ENCODE measurements at places on chromosomes 3 and 15.

- DNase-seq: no peak
Measured at GRCh38 chr15:50546566-50546965, at the start of gene USP50. USP50 (minus strand) TSS chr15:50546666; CDS start chr15:50546525, 141 bp downstream.

DNA sequence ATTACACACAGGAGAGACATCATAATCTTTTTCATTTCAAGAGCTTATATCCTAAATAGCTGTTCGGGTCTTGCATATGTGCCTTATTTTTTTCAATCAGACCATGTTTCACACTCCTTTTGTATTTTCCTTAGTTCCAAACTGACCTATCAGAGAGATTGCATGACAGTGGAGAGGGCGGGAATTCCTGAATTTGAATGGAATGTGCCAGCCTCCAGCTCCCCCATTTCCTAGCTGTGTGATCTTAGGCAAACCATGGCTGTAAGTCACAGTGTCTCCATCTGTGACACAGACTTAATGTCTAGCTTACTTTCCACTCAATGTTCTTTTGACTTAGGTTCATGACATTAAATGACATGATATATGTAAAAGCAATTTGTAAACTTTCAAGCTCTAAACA is 62.0 kb upstream of the CSTA start:
- DNase-seq: no peak

- DNase-seq: no peak
Measured at GRCh38 chr3:18295171-18295920, 129.8 kb downstream of the SATB1 start.

- no peak for DNase-seq
Measured at GRCh38 chr3:19364148-19364547, 215.8 kb downstream of the KCNH8 start.

DNA sequence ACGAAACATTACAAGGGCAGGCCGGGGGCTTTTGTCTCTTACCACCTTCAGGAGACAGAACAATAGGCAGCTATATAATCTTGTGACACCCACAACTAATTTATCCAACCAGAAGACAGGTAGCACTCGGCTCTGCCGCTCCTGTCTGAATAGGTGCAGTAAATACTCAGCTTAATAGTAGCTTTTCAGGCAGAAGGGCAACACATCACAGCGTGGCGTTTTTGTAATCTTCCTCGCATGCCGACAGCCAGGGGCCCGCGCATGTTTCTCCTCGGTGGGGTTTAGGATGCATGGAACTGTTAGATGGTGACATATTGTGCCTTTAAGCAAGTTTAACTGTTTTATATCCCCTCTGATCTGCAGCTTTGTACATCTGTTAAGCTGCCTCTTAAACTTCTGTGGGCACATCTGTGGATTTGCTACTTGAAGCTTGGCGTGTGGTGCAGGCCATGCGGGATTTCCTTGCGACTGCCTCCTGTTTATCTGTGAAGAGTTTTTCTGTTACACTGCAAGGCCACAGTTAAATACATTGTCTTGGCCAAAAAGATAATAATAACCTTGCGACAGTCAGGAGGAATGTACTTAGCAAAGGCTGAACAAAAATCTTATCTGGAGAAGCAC is 123.2 kb upstream of the BNIP2 start:
- no peak for DNase-seq

DNA sequence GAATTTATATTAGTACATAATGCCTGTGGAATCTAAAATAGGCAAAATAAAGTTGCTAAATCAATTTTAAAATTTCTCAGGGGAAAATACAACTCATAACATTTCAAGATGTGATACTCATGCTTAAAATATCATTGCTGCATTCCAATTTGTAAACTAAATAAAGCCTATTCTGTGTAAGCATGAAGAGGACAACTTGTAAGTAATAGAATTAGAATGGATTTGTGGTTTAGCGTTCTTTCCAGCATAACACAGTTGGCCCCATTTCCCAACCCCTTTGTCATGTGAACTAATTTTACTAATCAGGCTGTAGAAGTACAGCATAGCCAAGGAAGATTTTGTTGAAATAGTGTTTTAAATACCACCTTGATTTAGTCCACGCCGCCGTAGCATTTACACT is 437.2 kb downstream of the SI start:
- no peak for DNase-seq

GRCh38 chr3:127955728-127956127 is 40.7 kb downstream of the KBTBD12 start:
- no peak for DNase-seq

- DNase-seq: no peak
Measured at GRCh38 chr15:62886431-62887071, 156.0 kb upstream of the TPM1 start.

- no peak for DNase-seq
Measured at GRCh38 chr3:171755015-171755589, 55.2 kb downstream of the PLD1 start.

DNA sequence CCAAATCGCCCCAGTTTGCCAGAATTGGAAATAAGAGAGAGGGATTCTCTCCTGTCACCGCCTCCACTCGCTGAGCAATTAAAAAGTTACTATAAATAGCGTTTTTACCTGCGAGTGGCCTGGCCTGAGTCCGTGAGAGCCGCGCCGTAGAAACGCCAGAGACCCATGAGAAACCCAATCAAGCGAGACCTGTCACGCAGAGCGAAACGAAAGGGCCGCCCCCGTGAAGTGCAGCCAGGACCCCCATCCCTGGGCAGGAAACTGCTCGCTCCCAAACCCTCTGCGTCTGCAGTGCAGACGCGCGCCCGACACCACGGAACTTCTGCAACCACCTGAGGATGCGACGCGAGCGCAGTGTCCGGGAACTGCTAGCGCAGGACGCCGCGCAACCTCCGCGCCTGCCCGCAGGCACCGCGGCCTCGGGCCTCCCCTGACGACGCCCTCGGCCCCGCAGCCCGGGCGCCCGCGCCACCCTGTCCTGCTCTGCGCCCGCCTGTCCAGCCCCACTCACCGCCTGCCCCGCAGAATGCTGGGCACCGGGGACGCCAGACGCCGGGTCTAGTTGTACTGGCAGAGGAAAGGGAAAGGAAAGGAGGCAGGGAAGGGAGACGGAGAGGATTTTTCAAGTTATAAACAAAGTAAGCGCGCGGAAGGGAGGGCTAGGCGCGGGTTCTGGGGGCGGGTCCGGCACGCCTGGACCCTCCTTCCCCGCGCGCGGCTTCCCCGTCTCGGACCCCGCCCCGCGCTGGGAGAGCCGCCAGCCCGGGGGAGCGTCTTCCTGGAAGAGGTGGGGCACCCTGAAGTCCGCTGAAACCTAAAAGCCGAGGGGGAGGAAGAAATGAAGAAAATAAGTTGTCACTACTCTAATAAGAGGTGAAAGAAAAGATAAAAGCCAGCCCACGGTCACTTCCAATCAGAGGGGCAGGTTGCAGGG is at the start of gene PLSCR4:
TSS of gene PLSCR4 (minus strand) at position 657 of the 934 bp plus-strand sequence. CDS start 29,034 bp downstream, outside the sequence.
- peak; percentile 32 for DNase-seq

- no peak for DNase-seq
Measured at GRCh38 chr3:151037746-151038477, 47.6 kb upstream of the MED12L start.

GRCh38 chr3:194760494-194761137 is 74.9 kb downstream of the FAM43A start:
- DNase-seq: no peak

- no peak for DNase-seq
Measured at GRCh38 chr3:19967812-19968211, 20.9 kb downstream of the RAB5A start.

- DNase-seq: peak; percentile 76
Measured at GRCh38 chr3:48662753-48663488, at the start of gene CELSR3. CELSR3 (minus strand) TSS chr3:48662886; CDS start chr3:48662634, 252 bp downstream.

GRCh38 chr15:97144377-97144711 is 813.8 kb downstream of the NR2F2 start:
- no peak for DNase-seq

GRCh38 chr3:136247436-136247835 is 2.7 kb upstream of the PCCB start:
- DNase-seq: no peak

GRCh38 chr3:131849616-131850015 is 185.2 kb downstream of the CPNE4 start:
- DNase-seq: no peak

DNA sequence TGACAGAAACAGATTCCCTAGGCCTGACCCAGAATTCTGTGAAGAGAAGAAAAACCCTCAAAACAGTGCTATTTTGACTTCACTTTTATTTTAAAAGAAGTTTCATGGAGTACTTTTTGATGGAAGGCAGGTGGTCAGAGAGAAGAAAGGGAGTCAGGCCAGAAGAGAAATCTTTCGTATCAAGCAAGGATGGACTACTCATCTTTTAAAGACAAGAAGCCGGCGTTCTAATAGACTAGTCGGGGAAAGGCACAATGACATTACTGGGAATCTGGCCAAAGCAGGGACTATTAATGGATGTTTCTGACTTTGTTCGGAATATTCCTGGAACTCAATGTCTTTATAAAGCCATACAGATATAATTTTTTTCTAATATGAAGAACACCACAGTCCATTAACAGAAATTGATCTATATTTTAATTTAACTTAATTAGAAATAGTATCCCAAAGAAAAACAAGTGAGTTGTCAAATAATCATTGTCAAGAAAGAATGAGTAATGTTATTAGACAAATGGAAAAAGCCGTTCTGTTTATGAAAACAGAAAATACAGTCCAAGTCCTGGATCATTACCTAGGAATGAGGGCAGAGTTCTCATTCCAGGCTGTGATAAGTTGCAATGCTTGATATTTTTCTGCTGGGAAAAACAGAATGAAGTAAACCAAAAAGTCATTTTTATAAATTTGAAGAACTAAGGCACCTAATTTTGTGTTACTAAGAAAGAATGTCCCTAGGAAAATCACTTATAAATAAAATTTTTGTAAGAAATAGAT is 23.7 kb upstream of the PCOLCE2 start:
- DNase-seq: no peak

DNA sequence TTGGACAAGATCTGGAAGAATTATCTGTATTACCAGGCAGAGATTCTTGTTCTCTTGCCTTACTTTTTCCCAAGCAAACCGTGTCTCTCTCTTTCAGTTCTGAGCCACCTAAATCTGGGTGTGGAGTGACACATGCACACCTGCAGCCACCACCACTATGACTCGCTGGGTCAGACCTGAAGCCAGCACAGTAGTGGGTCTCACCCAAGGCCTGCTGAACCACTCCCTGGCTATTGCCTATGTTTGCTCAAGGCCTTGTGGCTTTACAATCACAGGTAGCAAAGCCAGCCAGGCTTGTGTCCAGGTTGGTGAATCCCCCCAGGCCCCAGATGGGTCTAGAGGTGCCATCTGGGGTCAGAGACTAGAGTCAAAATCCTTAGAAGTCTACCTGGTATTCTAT is 28.7 kb upstream of the COPB2 start:
- no peak for DNase-seq

DNA sequence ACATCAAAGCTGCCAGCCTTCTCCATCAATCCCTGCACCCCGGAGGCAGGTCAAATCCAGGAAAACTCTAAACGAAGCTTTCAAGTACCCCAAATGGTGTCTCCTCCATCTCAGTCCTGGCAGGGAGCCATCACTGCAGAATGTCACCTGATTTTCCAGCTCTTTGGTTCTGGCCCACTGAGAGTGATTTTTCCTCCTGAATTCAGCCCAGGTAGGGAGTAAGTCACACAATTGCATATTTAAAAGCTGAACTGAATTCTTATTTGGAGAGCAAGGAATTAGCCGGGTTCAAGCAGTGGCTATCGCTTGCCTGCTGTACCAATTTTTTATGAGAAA is 5.3 kb downstream of the RFTN1 start:
- no peak for DNase-seq

- DNase-seq: no peak
Measured at GRCh38 chr15:50135031-50135551, 16.1 kb upstream of the ATP8B4 start.

GRCh38 chr3:12486916-12487315 is 2.6 kb downstream of the TSEN2 start:
- DNase-seq: no peak

- no peak for DNase-seq
Measured at GRCh38 chr15:77143191-77143590, 72.3 kb upstream of the TSPAN3 start.

- no peak for DNase-seq
Measured at GRCh38 chr15:52334491-52335160, 39.0 kb upstream of the MYO5C start.

Measured in SHP77 (cell line).